ENCODE measurements at places on chromosomes 16 and 17. TPM values are rescaled to one million over a fixed set of nuclear protein-coding genes. Genes with fewer than 3 reads are reported as not detected.

GRCh38 chr16:81138831-81139557, 42.8 kb upstream of the GCSH start:
- DNase-seq: no peak

GPR139 gene
- polyA plus RNA-seq: not detected

- no peak for DNase-seq
Observed at GRCh38 chr16:72493716-72494415, 321.9 kb upstream of the PMFBP1 start.

DNA sequence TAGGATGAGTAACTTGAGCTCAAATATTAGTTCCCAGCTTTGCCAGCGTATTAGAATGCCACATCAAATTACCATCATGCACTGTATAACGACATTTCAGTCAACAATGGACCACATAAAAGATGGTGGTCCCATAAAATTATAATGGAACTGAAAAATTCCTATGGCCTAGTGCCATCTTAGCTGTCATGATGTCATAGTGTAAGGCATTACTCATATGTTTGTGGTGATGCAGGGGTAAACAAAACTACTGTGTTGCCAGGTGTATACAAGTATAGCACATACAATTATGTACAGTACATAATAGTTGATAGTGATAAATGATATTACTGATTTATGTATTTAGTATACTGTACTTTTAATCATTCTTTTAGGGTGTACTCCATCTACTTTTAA, 54.4 kb upstream of the NETO2 start:
- no peak for DNase-seq

EZH1 gene
- 11.2 TPM for polyA plus RNA-seq

DNA sequence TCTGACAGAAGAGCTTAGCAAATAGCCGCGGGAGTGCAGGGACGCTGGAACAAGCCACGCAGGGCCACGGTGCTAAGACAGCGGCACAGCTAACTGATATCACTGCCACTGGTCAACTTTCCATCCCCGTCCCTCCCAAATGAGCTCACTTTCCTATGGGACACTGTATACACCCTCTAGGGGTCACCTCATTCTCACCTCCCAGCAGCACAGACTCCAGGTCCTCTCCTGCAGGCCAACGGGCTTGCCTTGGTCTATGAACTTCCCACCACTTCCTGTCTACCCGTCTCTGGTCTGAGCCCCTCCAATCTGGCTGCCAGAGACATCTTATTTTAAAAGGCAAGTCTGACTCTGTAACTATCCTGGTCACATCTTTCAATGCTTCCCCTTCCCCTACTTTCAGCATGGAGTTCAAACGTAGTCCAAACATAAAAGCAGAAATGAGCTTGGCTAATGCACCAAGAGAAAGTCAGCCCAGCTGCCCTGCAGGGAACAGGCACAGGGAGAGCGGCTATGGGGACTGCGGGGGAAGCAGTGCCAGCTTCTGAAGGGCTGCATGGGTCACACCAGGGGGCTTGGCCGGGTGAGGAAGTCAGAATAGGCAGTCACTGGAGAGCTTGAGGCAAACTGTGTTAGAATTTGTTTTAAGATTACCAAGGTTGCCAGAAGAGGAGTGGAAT, 26.3 kb upstream of the SLC38A8 start:
- no peak for DNase-seq

C17orf58 gene
- polyA plus RNA-seq: 9.9 TPM

- DNase-seq: peak; percentile 94
Observed at GRCh38 chr17:38853292-38854219, at the start of gene RPL23. Gene RPL23, minus strand, starts transcription at chr17:38853721. Its CDS starts 11 bp downstream, at chr17:38853710.

NPIPB8 gene
- not detected for polyA plus RNA-seq

DNA sequence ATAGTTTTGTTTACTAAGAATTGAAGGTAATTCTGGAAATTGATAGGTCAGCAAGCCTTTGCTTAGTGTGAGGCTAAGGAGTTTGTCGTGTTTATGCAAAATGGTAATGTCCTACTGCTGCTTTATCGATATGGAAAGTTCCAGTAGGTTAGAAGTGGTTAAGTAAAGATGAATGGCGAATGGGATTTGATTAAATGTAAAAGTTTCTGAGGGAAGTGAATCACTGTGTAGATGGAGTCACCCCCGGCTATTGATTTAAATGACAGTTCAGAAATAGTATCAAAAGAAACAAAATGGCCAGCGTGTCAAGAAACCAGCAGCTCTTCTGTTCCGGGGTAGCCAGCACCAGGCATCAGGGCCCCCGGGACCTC, 131.4 kb downstream of the RPTOR start:
- DNase-seq: no peak

DNA sequence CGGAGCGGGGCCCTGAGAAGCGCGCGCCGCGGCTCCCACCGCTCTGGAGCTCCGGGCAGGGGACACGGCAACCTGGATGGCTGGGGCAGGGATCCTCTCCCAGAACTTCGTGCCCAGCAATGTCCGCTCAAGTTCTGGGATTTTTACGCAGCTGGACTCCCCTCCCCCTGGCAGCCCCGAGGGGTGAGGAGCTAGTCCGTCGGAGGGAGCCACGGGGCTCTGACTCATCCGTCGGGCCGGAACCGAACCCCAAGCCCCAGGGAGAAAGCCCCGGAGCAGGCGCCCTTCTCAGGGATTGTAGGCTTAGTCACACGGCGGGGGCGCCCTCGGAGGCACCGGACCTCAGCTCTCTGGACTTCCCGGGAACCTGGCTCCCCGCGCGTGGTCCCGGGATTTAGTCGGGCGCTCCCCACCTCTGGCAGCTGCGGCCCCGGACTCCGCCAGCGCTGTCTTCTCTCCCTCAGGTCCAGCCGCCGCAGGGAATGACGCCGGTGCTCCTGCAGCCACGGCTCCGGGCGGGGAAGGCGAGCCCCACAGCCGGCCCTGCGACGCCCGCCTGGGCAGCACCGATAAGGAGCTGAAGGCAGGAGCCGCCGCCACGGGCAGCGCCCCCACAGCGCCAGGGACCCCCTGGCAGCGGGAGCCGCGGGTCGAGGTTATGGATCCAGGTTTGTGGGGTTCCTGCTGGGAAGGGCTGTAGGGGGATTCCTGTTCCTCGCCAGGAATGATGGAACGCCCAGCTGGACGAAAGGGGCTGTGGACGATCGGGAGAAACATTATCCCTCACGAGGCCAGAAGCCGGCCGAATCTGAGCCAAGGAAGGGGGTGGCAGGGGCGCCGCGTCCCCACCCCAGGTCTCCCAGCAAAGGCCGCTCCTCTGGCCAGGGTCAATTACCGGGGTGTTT, 830 bp downstream of the SPHK1 start:
- peak; percentile 84 for DNase-seq

GRCh38 chr17:72287586-72287985, 166.8 kb downstream of the SOX9 start:
- no peak for DNase-seq

DNA sequence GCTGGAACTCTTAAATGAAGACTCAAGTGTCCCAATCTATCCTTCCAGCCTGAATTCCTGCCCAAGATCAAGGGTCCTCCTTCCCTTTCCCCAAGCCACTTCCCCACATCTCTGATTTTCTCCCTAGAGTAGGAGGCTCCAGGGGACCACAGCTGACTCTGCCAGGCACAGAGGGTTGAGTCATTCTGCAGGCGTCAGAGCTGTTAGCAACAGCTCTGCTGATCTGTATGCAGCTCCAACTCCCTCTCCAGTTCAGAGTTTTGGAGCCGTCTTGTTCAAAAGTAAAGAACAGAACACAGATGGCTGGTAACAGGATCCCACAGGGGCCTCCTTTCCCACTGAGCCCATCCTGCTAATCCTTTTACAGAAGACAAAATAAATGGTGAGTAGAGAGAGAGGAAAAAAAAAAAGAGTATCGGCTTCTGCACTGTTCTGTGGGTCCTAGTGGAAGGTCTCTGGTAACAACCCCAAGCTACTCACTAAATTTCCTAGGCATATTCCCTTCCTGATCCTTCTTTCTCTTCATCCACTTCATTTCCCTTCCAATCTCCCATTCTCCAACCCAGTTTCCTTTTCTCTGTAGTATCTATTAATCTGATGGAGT, 13.4 kb upstream of the TAOK1 start:
- peak; percentile 43 for DNase-seq

CDH1 gene
- 206 TPM for polyA plus RNA-seq

MYH8 gene
- not detected for polyA plus RNA-seq
